Neural crest cell (in vitro differentiated cells): ENCODE measurements at places on chromosomes 7 and 10.

DNA sequence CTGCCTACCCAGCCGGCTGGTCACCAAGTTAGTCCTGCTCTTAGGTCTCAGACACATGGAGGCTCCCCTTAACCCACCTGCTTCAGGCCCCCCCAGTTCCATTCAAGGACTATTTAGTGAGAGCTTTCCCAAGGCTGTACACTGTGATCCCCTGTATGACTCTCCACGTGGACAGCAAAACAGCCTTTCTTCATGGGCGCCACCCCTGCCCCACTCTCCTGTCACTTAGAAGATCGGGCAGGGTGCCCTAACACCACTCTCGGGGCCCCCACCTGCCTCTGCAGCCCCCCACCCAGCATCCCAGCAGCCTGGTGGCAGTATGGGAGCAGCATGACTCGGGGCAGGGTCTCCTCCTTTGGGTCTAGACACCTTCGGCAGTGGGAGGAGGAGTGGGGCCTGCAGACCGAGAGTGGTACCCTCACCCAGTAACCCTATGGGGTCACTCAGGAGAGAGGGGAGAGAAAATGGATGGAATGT, 116.6 kb downstream of the PTPN20 start:
- no peak for DNase-seq

DNA sequence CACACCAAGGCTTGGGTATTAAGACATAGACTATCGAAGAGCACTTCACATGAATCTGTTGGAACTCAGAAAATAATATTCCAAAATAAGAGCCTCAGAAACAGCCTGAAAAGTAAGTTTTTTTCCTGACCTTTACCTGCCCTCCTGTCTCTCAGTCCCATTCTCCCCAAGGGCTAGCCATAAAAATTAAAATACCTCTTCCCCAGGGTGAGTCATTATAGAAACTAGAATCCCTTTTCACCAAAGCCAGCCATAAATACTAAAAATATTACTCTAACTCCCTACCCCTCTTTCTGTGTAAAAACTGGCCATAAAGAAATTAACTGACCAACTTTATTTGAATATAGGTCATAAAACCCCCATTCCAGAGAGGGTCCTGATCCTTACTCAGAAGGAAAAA, 87.9 kb upstream of the TMEM106B start:
- DNase-seq: no peak

DNA sequence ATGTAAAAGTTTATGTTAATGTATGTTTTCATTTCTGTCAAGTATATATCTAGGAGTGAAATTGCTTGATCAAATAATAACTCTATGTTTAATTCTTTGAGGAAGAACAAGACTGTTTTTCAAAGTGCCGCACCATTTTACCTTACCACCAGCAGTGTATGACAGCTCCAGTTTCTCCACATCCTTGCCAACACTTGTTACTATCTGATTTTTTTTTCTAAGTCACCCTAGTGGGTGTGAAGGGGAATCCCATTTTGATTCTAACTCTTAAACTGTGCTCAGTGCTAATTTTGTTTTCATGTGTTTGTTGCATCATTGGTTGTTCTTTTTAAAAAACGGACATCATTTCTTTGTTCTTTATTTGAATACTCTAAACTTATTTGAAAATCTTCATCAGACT, 120.2 kb upstream of the CDK6 start:
- DNase-seq: no peak

GRCh38 chr10:132363921-132364593, 32.1 kb downstream of the LRRC27 start:
- no peak for DNase-seq

- no peak for DNase-seq
Measured at GRCh38 chr7:158804335-158804734, 25.0 kb downstream of the ESYT2 start.

- DNase-seq: no peak
Measured at GRCh38 chr10:70736525-70736924, 48.7 kb downstream of the TBATA start.

DNA sequence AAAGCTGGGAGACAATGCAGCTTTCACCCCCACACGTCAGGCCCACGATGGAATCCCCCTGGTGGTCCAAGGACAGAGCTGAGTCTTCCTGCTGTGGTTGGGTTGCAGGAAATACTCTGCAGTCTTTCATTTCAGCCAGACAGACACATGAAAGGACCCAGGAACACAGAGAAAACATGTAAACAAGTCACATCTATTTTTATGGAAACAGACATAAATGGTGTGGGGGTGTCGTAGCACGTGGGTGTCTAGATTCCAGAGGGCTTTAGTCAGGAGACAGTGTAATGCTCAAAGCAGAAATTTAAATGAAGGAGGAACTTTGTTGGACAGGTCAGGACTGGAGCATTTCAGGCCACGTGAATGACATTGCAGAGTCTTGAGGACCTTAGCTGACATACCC, 444.6 kb downstream of the SUGCT start:
- no peak for DNase-seq

DNA sequence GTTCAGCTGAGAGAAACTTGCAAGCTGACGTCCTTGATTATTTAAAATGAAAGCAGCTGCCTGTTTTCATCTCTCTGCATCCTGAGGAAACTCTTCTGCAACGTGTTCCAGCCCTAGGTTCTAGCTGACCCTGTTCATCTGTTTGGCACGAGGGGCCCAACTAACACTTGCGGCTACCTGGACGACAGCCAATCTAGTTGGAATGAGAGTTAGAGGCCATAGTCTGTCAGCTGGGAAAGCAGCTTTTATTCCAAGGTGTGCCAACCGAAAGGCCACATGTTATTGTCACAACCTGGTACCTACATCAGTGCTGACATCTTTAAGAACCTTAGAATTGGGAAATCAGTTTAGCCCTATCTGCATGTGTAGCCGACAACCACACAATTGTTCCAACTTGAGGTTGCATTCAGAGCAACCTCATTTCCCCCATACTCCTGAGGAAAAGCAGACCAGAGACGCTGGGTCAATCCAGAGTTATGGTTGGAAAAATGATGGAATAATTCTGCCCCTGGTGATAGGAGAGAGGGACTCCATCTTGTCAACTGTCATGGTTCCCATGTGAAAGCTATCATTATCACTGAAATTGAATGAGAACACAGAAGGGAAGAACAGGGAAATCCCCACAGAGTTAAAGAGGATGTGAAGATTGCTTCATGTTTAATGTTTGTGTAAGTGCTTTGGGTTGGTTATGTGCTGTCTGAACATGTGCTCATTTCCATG, 121.6 kb downstream of the EGFR start:
- no peak for DNase-seq

DNA sequence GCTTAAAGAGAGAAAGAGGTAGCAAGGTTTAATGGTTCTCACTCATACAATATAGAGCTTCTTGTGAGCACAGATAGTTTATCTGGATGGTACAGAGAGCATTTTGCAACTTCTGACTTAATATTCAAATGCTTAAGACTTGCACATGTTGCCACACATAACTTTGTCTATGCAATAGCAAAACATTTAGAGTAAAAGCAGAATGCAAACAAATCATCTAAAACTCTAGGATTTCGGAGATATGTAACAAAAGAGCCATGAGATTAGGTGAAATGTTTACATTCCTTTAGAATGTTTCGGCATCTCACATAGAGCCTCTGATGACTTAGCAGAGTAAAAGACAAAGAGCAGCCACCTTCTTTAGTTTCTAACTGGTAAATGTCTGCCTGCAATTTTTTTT, 717.1 kb upstream of the LRRN3 start:
- DNase-seq: no peak

DNA sequence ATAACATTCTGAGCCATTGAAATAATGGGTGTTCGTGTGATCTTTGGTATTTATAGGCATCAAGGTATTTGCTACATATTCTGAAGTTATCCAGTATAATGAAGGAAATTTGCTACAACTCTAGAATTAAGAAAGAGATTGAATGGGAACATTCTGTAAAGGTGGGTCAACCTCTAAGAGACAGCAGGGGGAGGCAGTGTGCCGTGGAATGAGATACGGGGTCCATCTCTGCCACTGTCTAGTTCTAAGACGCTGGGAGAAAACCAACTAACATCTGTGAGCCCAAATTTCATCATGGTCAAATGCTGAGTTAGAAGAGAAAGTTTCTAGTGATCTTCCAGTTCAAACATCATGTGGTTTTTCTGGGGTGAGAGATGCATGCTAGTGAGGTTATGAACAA, 368.9 kb downstream of the SORCS1 start:
- peak; percentile 32 for DNase-seq

- no peak for DNase-seq
Measured at GRCh38 chr10:113239566-113240350, 289.7 kb downstream of the TCF7L2 start.

- DNase-seq: no peak
Measured at GRCh38 chr10:103692952-103693811, 162.2 kb downstream of the SH3PXD2A start.

DNA sequence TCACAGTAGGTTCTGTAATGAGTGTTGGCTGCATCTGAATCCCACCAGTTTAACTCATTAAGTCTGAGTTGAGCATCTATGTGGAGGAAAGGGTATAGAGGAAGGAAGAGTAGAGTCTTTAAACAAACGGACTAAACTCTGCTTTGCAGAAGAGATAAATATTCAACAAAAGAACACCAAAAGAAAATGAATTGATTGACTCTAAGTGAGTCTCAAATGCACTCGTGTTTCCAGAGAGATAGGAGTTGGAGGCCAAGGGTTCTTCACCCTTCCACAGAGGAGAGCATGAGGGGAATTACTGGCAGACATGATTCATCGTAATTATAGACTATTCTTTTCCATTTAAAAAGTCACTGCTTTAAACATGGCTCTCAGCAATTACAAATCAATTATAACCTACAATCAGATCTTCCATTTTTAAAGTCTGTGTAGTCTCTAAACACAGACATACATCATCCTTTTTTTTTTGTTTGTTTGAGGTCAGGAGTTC, 56.3 kb downstream of the PLPP4 start:
- no peak for DNase-seq

DNA sequence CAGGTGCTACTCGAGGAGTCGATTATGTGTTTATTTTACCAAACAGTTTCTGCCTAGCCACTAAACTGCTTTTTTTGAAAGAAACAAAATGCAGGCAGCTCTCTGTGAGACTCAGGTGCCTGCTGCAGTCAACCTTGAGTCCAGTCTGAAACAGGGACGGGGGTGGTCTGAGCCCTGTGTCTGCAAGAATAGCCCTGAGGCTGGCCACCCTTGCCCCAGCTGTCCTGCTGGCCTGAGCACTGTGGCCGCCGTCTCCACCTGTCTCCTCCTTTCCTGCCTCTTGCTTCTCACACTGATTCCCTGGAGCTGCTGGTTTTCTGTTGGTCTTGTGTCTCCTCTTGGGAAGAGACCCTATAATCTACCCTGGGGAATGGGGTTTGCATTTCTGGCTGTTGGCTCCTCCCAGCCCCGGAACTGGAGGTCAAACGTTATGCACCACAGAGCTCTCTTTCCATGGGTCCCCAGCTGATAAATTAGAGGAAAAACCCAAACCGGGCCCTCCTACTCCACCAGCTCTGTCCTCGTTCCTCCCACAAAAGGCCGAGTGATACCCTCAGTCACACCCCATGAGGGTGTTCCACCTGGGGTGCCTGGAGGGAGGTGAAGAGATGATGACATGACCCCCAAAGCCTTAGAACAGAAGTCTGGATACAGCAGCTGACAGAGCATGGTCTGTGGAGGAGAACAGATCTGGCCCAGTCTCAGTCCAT, 15.0 kb upstream of the SLC18A3 start:
- DNase-seq: no peak

GRCh38 chr7:37446371-37446770, 2.3 kb downstream of the ELMO1 start:
- DNase-seq: no peak

DNA sequence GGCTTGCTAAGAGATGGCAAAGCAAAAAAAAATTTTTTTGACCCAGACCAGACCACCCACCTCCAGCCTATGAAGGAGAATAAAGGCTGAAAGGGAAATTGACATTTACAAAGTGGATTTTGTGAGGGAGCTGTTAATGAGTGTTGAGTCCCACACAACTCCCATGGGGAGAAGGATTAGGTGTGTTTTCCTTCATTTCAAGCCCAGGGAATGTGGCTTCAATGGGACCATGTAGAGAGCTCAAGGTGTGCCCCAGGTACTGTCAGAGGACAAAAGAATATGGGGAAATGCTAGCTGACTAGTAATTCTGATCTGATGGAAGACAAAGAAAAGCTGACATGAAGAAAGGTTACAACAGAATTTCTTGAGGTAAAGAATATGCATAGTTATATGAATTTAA, 48.8 kb upstream of the COL1A2 start:
- no peak for DNase-seq

DNA sequence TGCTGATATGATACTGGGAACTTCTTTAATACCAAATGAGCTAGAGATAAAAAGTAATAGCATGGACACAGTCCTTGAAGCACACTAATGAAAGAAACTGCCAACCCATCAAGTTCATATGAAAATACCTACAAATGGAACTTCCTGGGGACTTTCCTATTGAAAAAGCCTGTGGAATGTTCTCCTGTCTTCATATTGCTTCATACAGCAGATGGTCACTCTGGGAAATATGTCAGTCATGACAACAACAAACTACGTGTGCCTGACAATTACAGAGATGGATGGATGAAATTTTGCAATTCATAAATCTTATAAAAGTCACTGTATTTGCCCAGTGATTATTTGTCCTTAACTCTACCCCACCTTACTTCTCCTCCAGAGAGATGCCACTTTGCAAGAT, 106.6 kb upstream of the COL1A2 start:
- DNase-seq: no peak

DNA sequence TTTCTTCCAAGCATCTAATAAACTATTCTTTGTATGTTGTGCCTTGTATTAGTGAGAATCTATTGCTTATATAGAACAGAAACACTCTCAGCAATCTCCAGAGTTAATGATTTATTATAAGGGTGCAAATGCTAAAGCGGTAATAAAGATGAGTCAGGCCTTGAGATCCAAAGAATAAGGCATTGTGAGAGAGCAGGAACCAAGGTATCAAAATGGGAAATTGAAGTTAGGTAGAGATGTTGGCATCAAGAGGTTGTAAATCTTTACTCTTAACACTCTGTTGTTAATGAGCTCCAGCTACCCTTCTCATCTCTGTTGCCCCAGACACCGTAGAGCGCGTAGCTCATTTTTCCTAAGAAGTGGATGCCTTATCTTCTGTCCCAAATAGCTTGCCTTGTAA, 375.2 kb downstream of the ARL4A start:
- no peak for DNase-seq

GRCh38 chr7:111734954-111735660, 172.8 kb upstream of the IMMP2L start:
- no peak for DNase-seq

GRCh38 chr10:5092848-5093790, 1.1 kb upstream of the AKR1C3 start:
- DNase-seq: no peak

- DNase-seq: no peak
Measured at GRCh38 chr7:116501425-116502167, 2.1 kb downstream of the CAV2 start.
